ENCODE measurements at places on chromosomes 16 and 17.

- no peak for DNase-seq
Observed at GRCh38 chr17:2710071-2710802, 1.3 kb downstream of the CLUH start.

DNA sequence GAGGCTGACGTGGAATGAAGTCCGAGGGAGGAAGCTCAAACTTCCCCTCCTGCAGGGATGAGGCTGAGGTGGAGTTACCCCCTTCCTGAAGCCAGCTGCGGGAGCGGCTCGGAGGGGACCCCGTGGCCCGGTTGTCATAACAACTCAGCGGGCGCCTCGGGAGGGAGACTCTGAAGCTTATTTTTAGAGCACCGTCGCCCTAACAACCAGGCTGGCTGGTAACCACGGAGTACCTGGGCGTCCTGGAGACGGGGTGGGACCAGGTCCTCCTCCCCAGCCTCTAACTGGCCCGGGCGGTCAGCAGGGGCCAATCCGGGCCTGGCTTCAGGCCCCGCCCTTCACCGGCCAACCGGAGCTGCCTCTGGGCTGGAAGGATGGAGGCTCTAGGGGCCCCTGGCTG is 27.7 kb downstream of the NECAB2 start:
- DNase-seq, result no peak

DNA sequence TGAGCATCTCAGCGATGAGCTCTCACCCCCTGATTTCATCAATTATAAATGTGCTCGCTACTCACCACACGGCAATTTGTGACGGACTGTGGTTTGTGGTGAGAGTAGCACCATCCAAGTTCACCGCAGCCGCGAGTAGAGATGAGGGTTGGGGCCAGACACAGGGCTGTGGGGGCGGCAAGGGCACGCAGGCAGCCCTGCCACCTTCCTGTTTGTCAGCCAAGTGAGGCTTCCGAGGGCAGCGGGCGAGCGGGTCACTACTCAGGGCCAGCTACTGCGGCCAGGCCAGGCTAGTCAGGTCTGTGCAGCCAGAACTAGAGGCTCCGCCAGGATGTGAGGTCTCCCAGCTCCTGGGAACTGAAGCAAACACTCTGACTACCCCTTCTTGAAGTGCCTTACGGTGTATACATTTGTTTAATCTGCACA is 39.6 kb upstream of the MEOX1 start:
- DNase-seq, result no peak

GRCh38 chr17:21294321-21295035 is 10.0 kb downstream of the MAP2K3 start:
- no peak for DNase-seq

- DNase-seq, result no peak
Observed at GRCh38 chr16:89727406-89728120, 6.2 kb downstream of the ZNF276 start.

DNA sequence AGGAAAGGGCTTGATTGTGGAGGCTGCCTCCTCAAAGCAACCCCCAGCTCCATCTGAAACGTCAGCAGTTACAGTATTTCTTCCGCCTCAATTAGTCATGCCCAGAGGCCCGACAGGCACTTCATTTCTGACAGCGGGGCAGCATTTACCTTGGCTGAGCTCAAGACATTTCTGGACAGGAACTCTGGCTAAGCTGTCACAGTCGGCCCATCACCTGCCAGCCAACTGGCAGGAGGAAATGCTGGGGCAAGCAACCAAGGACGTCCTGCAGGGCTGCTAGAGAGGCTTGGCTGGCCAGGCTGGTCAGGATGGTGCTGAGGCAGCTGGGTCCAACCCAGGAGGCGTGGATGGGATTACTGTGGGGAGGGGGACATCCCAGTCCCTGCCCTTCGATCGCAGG is 27.8 kb downstream of the PLXDC1 start:
- no peak for DNase-seq

- no peak for DNase-seq
Observed at GRCh38 chr17:15036238-15036637, 228.9 kb downstream of the PMP22 start.

DNA sequence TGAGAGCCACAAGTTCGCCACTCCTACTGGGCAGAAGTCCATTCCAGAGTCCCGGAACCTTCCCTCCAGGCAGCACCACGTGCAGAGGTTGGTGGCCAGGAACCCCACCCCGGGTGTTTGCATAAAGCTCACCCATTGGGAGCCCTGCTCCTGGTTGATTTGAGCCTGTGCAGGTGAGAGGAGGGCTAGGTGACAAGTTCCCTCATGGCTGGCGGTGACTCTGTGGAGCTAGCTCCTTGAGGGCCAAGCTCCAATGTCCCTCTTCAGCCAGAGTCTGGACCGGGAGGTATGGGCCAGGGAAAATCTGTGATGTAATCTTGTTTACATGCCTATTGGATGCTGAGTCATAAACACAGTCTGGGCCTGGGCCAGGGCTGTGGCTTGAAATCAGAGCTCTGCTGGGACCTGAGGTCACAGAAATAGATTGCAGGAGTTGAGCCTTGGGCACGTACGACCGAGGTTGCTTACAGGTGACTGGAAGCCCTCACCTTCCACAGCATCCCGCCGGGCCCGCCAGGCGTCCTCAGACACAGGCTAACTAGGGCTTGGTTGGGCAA is 118.9 kb downstream of the AATF start:
- DNase-seq, result no peak

DNA sequence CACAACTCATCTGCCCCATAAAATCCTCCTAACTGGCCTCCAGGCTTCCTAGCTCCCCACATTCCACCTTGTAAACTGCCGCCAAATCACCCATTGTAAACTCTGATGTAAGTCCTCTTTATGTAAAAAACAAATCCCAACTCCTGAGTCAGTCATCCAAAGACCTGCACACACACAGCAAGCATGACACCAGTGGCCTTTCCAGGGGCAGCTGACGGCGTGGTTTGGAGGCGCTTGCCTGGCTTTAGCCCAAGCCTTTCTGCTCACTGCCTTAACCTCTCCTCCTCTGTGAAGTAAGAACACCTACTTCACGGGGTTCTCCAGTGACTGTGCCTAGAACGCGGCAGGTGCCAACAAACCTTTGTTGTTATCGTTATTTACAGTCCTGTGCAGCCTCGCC is 14.0 kb downstream of the UBE2O start:
- no peak for DNase-seq

- DNase-seq, result no peak
Observed at GRCh38 chr16:12406158-12406557, 397.5 kb downstream of the CPPED1 start.

DNA sequence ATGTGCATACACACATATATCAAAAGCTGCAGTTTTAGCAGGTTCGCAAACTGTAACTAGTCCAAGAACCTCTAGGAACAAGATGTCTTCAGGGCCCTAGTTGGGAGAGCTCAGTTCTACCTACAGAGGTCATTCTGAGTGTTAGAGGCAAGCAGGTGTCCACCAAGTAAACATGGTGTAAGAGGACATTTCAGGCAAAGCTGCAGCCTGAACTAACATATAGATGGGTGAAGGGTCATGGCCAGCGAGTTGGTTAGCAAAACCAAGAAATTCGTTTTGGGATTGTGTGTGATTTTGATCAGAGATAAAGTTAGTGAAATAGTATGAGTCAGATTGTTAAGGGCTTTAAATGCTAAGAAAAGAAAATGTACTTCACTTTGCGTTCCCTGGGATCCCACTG is 24.6 kb downstream of the C17orf75 start:
- no peak for DNase-seq

DNA sequence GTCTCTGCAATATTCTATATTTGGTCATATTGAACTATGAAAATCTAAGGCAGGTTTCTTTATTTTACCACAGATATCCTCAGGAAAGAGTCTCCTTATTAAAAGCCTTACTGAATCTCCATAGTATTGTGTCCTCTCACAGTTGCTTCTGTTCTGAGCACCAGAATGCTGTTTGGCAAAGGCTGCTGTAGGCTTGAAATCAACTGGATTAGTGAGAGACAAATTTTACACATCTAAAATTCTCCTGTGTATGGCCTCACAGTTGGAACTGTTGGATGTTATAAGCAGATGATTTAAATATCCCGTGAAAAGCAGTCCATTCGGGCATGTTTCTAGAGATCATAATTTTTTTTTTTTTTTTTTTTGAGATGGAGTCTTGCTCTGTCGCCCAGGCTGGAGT is 9.5 kb downstream of the CLTC start:
- DNase-seq, result no peak

- DNase-seq, result peak; percentile 6
Observed at GRCh38 chr17:62807812-62808575, at the start of gene MARCHF10. Gene MARCHF10 (minus strand): TSS chr17:62808314. CDS start chr17:62801735, 6,579 bp downstream.

GRCh38 chr16:31700530-31701388 is 172.8 kb upstream of the ZNF267 start:
- peak; percentile 82 for DNase-seq

- no peak for DNase-seq
Observed at GRCh38 chr16:24681793-24682192, 47.7 kb upstream of the TNRC6A start.

GRCh38 chr16:28872952-28873351 is 5.3 kb upstream of the ATP2A1 start:
- no peak for DNase-seq

- DNase-seq, result no peak
Observed at GRCh38 chr17:46722662-46723285, 95.7 kb downstream of the WNT3 start.

DNA sequence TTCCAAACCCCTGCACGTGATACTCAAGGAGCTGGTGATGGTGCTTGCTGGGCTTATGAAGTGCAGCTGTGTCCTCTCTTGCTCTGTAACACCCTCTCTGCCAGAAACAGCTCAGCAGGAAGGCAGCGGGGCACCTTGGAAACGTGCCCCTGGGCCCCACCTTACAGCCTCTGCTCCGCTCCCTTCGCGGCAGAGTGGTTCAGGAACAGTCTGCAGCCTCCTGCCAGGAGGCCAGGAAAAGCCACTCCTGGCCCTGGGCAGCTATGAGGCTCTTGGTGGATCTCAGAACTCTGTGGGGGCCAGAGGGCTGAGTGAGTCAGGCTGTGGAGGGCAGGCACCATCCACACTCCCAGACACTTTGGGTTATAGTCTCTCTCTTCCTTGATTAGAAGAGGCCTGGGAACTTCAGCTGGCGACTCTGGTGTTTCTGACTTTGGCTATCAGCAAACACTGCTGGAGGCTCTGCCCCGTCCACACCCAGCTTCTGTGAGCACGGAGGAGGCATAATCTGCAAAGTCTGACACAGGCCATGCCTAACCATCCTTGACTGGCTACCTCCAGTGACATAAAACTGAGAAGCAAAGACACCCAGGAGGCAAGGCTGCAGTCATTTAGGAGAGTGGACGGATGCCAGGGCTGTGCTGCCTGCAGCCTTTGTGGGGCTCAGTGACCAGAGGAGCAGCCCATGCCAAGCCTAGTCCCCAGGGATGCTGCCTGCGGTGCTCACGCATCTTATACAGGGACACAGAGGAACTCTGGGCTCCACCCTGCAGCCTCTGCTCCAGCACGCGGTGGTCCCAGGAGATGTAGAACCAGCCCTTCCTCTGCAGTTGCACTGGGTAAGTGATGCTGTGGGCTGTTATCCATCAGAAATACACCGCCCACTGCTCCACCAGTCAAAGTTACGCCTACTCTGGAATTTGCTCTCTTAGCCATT is 65.3 kb downstream of the METRNL start:
- no peak for DNase-seq

All from activated T-cell treated with anti-CD3 and anti-CD28 coated beads for 24 hours (primary cell).